NCI-H1417 treated with DMSO at 0.1 percent for 48 hours (cell line): ENCODE measurements at places on chromosomes 7 and 10.

- no peak for DNase-seq
These were observed 771 bp downstream of the DNAJC9 start for GRCh38 chr10:73246322-73246645.

DNA sequence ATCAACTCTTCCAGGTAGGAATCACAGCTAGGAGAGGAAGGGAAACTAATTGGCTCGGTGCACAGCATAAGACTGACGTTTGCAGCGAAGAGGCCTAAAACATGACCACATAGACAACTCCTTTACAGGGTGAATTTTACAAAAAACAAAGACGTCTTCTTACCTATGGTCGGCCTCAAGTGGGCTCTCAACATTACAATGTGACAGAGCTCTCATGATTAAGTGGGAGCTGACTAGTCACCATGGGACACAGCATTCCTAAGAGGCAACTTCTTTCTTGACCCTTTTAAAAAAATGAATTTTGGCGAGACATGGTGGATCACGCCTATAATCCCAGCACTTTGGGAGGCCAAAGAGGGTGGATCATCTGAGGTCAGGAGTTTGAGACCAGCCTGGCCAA lies 4.6 kb downstream of the PDIA4 start:
- DNase-seq, result no peak

- no peak for DNase-seq
These were observed 101.5 kb downstream of the RNF216 start for GRCh38 chr7:5679813-5680473.

- DNase-seq, result no peak
These were observed 6.5 kb upstream of the VWC2 start for GRCh38 chr7:49766966-49767365.

DNA sequence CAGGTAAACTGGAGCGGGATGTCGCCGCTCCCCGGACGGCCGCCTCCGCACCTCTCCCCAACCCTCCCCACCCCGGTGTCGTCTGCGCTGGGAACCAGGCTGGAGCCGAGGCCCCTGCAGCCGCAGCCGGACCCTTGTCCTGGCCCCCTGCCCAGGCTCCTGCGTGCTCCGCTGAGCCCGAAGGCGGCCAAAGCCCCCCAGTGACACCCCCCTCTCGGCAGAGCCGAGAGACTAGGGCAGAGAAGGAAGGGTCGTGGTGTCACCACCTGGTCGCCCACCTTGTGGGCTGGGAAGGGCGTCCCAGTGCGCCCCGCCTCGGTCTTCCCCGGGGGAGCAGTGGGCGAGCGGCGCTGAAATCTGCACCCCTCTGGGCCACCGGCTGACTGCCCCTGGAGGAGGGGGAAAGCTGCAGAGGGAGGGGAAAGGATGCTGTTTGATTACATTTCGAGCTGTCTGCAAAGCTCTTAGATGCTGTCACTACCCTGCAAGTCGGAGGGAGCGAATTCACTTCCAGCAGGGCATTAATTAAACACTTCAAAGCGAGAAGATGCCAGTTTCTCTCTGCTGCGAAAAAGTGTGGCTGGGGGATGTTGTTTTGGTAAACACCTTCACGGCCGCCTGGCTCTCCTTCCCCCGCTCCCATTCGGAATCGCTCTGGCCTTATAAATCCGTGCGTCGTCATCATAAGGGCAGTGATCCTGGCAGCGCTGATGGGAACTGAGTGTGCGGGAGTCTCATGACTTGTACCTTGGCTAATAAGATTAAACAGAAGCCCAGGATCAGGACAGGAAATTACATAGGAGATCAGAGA lies 622 bp downstream of the DYNC1I1 start:
- peak; percentile 35 for DNase-seq

DNA sequence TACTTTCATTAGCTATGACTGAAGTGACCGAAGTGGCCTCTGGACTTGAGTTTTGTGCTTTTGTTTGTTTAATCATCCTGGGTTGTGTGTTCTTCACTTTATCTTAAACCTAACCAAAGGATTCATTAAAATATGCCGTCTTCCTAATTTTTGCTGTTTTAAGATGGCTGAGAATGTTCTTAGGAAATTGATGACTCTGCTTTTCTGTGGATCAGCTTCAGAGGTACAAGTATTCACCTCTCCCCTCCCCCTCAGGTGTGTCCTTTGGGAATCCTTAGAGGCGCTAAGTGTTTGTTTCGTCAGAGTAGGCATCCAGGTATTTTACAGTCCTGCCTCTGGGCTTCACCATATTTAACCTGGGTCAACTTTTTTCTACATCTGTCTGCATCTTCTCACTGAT lies 1.1 kb downstream of the CCDC126 start:
- DNase-seq, result no peak

DNA sequence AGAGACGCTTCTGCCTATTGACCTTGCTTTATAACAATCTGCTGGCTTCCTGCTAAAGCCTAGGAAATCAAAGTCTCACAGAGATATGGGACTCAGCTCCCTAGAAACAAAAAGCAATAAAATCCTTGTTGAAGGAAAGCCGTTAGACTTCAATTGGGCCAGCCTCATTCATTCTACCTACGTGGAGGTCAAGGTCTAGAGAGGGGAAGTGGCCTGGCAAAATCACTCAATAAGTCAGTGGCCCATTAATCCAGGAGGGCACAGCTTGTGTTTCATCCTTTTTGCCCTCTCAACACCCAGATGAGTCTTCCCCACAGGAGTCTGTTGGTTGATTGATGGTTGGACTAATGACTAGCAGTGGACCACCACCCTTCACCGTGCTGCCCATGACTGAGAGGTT lies 40.5 kb upstream of the ACSL5 start:
- no peak for DNase-seq

- no peak for DNase-seq
These were observed 182.2 kb upstream of the PCDH15 start for GRCh38 chr10:54983255-54983654.

- DNase-seq, result no peak
These were observed 108.7 kb upstream of the KMT2C start for GRCh38 chr7:152544481-152544927.

GRCh38 chr7:132930881-132931280 lies 151.0 kb downstream of the CHCHD3 start:
- no peak for DNase-seq
